ENCODE measurements at places on chromosomes 13 and 19.
A peak's percentile ranks its signal among the peaks of the same experiment; 100 is the strongest.

GRCh38 chr19:17246681-17247425 is 1.1 kb upstream of the NR2F6 start:
- peak; percentile 70 for DNase-seq

GRCh38 chr13:49975826-49976225 is 21.0 kb upstream of the TRIM13 start:
- no peak for DNase-seq

GRCh38 chr19:12244370-12244769 is 50.3 kb downstream of the ZNF44 start:
- DNase-seq: no peak

GRCh38 chr19:1592024-1592754 is 476 bp downstream of the MBD3 start:
- peak; percentile 92 for DNase-seq

DNA sequence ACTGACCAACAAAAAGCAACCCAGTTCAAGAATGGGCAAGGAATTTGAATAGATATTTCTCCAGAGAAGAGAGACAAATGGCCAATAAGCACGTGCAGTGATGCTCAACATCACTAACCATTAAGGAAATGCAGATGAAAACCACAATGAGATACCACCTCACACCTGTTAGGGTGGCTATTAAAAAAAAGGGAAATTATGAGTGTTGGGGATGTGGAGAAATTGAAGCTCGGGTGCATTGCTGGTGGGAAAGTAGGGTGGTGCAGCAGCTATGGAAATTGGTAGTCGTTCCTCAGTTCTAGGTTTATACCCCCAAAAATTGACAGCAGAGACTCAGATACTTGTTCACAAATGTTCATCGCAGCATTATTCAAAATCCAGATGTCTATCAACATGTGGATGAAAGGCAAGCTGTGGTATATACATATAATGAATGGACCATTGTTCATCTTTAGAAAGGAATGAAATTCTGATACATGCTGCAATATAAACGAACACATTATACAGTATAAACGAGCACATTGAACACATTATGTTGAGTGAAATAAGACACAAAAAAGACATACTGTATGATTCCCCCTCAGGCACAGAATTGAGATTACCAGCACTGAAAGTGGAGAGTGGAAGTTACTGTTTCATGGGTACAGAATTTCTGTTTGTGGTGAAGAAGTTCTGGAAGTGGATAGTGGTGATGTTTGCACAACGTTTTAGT is 927 bp downstream of the CHAMP1 start:
- no peak for DNase-seq

Measured in choroid plexus epithelial cell (primary cell).